ENCODE measurements at places on chromosomes 11 and 22.

- no peak for DNase-seq
Observed at GRCh38 chr11:8032122-8032521, 45.0 kb downstream of the EIF3F start.

DNA sequence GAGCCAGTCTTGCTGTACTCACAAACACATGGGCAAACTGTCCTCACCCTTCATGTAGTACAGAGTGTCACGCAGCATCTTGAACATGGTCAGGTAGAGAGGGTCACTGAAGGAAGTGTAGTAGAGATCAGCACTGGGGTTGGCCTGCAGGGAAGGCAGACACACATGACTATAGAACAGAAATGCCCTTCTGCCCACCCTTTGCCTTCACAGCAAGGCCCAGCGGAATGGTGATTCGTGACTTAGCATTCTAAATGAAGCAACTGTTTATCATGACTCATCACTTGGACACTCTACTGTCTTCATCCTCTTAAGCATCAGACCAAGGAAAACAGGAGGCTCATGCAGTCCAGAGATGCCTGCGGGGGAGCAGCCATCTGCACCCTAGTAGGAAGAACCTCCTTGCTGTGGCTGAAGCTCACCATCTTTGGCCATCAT, 33.4 kb downstream of the SERPIND1 start:
- DNase-seq = peak; percentile 69

GRCh38 chr11:88813233-88813915, 252.4 kb downstream of the GRM5 start:
- no peak for DNase-seq

DNA sequence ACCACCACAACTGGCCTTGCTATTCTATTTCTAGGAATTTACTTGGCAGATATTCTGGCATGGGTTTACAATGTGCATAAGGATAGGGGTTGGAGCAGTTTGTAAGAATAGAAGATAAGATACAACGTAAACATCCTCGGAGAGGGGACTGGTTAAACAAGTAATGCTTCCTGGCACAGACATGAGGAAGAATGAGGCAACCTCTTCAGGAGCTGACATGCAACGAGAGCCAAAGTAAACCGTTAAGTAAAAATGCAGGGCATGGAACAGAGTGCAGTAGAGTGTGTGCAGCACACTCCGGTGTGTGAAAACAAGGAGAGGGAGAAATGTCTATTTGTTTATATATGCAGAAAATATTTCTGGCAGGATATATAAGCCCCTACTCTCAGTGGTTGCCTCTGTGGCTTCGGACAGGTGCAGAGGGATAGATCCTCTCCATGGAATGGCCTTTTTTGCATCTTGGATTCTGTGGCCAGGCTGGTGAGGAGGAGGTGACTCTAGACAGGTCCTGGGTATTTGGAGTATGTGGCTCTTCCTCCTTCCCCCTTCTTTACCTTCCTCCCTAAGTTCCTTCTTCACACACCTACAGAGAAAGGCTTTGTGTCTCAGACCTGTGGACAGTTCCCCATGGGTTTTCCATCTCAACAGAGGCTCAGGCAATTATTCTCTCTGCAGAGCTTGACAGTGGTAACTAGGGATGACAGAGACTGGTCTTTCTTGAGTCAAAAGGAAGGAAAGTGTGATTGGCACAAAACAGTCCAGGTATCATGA, 2.5 kb downstream of the RAB36 start:
- DNase-seq = no peak

DNA sequence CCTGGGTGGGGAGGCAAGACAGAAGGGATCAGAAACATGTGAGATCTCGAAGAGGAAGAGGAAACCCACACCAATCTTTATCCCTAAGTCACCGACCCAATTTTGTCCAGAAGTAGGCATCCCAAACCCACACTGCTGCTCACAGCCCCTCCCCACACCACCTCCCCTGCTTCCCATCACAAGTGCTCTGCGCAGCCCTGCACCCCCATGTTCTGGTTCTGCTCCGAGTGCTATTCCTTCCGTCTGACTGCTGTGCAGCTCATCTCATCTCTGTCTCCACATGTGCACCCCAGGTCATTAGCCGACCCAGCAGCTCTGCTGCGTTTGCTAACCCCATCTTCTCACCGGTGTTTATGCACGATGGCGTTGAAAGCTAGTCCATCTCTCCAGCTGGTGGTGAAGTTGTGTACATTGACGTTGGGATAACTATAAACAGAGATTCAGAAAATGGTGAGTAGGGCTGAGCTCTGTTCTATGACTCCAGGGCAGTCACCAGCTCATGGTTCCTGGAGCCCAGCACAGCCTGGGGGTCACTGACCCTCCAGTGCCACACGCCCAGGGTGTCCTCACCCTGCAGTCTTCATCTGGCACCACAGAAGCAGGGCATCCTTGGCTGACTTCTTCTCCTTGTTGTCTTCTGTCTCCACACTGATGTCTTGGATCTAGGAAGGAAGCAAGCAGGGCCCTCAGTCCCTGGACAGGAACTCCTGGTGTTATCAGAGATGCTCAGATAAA, 15.1 kb downstream of the SPTBN2 start:
- DNase-seq = no peak
